GOT3 (cell line): ENCODE measurements at places on chromosomes 2 and 18.

GRCh38 chr2:17822445-17823117, 6.3 kb downstream of the MSGN1 start:
- DNase-seq = no peak

- no peak for DNase-seq
Observed at GRCh38 chr2:9980520-9980919, 29.0 kb downstream of the GRHL1 start.

DNA sequence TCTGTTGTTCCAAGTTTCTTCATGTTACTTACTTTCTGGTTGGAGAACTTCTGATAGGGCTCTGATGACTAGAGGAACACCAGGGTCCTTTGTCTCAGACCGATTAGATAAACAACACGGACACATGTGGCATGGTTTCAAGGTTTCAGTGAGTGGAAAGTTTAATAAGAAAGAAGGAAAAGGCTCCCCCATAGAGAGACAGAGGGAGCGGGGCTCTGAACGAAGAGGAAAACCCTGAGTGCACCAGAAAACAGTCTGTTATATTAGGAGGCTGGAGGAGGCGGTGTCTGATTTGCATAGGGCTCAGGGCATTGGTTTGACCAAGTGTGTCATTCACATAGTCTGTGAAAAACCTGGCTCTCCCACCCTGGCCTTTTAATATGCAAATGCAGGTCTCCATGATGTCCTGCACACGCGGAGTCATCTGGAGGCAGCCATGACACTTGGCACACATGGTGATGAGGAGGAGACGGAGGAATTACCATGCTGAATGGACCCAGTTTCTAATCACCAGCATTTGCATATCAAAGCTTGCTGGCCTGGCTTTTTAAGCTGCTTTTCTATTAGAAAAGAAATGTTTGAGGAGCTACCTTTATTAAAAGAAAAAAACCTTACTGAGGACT, 94.2 kb downstream of the PTPN4 start:
- DNase-seq = no peak

DNA sequence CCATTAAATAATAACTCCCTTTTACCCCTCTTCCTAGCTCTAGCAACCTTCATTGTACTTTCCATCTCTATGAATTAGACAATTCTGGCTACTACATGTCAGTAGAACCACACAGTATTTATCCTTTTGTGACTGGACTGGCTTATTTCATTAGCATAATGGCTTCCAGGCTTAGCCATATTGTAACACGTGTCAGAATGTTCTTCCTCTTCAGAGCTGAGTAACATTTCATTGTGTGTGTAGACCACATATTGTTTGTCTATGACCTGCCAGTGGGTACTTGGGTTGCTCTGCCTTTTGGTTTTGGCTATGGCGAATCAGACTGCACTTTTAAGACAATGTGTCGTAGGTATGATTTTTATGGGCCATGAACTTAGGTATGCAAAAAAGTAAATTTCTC, 20.9 kb downstream of the TSN start:
- DNase-seq = no peak

DNA sequence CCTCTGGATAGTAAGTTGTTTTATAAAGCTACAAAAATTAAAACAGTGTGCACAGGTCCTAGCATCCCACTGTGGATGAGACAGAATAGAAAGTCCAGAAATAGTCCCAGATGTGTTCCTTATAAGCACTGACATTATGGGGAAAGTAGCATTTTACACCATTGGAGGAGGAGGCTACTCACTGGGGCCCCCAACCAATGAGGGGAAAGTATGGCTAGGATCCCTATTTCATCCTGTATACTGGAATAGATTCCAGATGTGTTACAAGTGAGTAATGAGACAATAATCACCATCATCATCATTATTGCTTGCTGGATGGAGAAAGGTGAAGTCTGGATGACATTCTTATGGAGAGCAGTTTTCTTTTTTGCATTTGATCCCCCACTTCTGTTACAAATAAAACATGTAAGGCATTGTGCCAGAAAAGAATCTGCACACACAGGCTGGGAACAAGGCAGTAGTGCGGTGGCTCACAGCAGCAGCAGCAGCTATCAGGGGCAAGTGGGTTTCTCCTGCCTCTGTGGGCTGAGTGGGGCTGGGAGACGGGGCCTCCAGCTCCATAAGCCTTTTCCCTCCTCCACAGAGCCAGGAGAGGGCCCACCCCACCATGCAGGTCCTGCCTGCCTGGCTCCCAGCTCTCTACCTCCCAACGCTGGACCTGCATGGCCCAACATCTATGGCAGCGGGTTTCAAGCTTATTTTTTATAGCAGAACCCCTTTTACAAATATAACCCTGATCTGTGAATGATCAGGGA, 5.0 kb downstream of the ARID5A start:
- no peak for DNase-seq

DNA sequence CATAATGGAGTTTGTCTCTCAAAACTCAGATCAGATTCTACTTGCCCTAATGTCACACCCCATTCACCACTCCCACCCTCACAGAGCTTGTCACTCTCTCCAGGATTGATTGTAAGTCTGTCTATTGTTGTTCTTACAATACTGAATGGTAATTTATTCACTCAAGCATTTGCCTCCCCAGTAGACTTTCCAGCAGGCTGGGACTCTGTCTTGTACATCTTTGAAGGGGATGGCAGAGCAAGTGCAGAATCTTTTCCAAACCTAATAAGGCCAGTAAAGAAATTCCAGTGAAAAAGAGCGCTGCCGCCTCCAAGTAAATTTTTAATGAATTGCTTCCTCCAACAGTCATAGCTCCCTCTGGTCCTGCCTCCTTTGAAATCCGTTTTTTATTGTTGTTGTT, 56.9 kb downstream of the RBM43 start:
- no peak for DNase-seq

- no peak for DNase-seq
Observed at GRCh38 chr2:170455617-170456426, 259.3 kb upstream of the SP5 start.

DNA sequence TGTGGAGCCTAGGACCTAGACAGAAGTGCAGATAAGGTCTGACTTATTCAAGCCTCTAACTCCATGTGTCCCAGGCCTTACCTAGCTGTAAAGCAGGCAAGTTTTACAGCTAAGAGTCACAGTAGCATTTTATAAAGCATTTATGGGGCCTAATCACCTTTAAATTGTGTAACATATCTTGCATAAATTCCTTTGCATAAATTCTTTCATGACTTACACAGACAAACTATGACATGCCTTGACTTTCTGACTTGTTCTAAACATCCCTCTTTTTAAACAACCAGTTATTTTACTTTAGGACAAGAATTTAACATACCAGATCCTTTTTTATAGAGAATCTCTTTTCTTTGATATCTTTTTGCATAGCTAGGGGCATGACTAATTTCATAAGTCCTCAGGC, 1257.8 kb upstream of the NRXN1 start:
- no peak for DNase-seq

DNA sequence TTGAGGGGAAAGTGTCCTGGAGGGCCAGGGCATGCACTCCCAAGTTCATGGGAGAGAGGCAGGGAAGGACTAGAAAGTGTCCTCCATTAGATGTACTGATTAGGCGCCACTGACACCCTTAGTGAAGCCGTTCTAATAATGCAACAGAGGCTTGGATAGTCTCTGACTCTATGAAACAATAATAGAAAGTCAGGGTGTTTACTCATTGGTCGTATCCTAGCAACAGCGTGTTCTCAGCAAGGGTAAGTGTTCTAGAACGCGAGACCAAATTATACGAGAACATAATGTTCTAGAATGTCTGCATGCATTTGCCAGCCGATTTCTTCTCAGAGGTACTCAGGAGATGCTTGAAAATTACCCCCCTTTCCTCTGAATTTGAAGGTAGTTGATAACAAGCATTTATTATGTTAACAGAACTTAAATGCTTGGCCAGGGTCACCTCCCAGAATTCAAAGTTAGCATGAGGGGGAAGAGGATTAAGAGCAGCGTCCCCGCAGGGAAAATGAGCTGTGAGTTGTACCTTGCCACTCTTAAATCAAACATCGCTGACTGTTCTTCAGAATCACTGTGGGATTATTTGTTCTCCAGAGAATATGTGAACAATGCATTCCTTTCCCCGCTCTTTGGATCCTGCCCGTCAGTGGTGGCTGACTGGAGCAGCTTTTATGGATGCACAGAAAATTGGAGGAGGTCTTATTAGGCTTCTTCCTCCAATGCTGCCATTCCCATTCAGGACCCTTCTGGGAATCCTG, 33.7 kb upstream of the PDIA6 start:
- no peak for DNase-seq

GRCh38 chr18:24246143-24246542, 107.3 kb downstream of the CABYR start:
- no peak for DNase-seq

GRCh38 chr2:233813236-233814055, 35.3 kb downstream of the MROH2A start:
- DNase-seq = no peak

DNA sequence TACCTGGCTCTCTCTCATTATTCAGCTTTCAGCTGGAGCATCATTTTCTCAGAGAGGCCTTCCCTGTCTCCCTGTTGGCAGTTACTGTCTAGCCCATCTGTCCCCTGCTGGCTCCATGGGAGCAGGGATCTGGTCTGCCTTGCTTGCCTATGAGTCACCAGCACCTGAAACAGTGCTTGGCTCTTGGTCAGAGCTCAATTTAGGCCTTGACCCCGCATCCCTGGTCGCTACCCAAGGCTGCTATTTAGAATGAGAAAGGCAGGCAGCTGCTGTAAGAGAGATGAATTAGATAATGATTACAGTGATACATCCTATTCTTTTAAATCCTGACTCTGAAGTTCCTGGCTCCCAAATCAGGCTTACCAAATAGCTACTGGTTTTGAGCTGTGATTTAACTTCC, 32.9 kb downstream of the KCNE4 start:
- no peak for DNase-seq
